ENCODE measurements at places on chromosomes 7 and 10. TPM values are rescaled to one million over a fixed set of nuclear protein-coding genes. Genes with fewer than 3 reads are reported as not detected.

The KCP gene
- 0.72 TPM for total RNA-seq

The FAM25A gene
- total RNA-seq, result 25.8 TPM

GRCh38 chr7:150631866-150632864, at the start of gene GIMAP6:
GIMAP6 (minus strand) TSS chr7:150632385; CDS start chr7:150630142, 2,243 bp downstream.
- DNase-seq, result no peak

GRCh38 chr10:117763528-117763927, 221.0 kb downstream of the EMX2 start:
- no peak for DNase-seq

DNA sequence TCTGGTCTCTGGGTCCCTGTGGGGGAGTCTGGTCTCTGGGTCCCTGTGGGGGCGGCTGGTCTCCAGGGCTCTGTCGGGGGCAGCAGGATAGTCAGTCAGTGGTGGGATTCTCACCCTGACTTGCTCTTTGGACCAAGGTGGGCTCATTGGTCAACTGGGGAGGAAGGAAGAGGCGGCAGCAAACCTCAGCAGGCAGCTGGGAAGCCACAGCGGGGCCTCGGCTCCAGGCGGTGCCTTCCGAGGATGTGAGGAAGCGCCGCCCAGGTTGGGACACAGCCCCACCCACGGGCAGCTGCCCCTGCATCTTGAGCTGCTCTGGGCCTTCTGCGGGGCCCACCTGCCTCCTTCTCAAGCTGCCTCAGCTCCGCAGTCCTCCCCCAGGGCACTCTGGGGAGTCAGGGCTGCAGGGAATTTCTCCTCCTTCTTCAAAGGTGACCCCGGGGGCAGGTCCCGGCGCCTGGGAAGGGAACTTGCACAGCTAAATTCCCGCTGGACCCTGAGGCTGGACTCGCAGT, 20.4 kb upstream of the KNDC1 start:
- DNase-seq, result no peak

DNA sequence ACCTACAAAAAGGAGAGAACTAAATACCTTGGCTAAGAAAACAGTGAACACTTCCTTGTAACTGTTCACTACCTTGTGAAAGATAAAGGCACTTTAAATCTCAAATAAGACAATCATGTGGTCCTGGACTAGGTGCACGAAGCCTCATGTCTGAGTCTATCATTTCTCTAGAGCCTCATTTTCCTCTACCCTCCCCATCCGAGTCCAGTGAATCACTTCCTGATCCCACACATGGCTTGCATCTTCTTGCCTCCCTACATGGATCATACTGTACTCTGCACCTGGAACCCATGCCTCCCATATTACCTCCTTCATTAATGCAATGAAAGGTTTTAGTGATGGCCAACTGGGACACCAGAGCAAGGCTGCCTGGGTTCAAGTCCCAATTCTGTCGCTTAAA, 34.5 kb downstream of the SNX10 start:
- no peak for DNase-seq

DNA sequence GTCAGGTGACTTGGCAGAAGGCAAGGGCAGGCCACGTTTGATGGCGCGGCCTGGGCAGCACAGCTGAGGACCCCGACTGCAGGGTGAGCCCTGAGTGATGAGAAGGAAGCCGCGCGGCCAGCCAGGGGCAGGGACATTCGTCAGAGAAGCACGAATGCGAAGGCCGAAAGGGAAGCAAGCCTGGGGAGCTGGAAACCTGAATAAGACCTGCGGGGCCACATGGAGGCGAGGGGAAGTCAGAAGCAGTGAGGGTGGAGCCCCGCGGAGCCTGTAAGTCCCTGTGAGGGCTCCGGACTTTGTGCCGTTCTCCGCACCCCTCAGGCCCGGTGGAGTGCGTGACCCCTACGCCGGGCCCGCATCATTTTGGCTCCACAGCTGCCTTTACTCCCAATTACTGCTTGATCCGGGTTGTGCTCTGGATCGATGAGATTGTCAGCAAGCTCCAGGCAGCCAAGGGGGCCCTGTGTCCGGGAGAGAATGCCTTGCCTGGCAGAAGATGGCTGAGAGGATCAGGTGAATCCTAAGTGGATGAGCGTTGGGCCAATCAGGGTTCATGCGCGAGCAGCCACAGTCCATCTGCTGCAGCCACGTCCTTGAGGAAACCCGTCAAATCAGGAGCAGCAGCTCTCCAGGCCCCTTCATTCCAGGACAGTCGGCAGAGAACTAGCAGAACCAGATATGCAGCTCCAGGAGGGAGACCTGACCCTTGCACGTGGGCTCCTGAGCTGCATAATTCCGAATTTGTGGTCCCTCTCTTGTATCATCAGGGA, 293.3 kb upstream of the SHH start:
- no peak for DNase-seq

- no peak for DNase-seq
Observed at GRCh38 chr10:89773081-89773480, 71.7 kb downstream of the KIF20B start.

DNA sequence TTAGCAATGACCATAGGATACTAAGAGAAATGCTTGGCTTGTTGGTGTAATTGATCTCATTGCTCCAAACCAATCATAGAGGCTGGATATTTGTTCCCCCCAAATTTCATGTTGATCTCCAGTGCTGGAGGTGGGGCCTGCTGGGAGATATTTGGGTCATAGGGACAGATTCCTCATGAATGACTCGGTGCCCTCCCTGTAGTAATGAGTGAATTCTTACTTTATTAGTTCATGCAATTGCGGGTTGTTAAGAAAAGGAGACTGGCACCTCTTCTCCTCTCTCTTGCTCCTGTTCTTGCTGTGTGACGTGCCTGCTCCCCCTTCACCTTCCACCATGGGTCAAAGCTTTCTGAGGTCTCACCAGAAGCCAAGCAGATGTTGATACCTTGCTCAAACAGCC, 630.1 kb downstream of the CALN1 start:
- DNase-seq, result no peak

Measured in tongue (tissue), 3 donors.